H4 (cell line): ENCODE measurements at places on chromosomes 16 and 17. TPM values are rescaled to one million over a fixed set of nuclear protein-coding genes. Genes with fewer than 3 reads are reported as not detected.

The KRT20 gene
- not detected in 2 replicates for total RNA-seq

The CDC27 gene
- 92.1 and 100 TPM in 2 replicates for total RNA-seq

The C17orf100 gene
- 0.29 TPM in 1 of 2 replicates, not detected in the other for total RNA-seq

The PLA2G10 gene
- not detected in 2 replicates for total RNA-seq

The PRSS27 gene
- 0.02 and 0.46 TPM in 2 replicates for total RNA-seq

- DNase-seq: peak; percentile 67
Observed at GRCh38 chr16:17467923-17468540, 2.7 kb downstream of the XYLT1 start.

DNA sequence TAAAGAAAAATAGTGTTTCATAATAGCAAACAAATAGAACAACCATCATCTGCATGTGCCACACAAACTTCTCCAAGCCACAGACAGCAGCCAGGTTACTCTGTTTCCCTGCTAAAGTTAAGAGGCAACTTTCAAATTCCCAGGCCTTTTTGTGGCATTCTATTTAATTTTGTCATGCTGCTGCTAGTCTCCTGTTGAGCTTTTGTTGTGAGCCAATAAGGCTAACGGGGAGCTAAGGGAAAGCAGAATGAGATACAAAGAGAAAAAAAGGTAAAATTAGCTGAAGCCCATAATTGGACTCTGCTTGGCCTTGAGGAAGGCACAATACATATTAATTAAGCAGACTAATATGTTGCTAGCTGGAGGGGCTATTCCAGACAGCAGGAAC lies 74.7 kb upstream of the GNAO1 start:
- DNase-seq: no peak

GRCh38 chr17:34201225-34201624 lies 53.9 kb upstream of the CCL2 start:
- no peak for DNase-seq

- DNase-seq: no peak
Observed at GRCh38 chr17:4006745-4007211, 42.5 kb upstream of the ATP2A3 start.

GRCh38 chr17:73706858-73707257 lies 62.6 kb upstream of the SDK2 start:
- DNase-seq: no peak

GRCh38 chr16:84973776-84974523 lies 37.4 kb downstream of the ZDHHC7 start:
- no peak for DNase-seq

GRCh38 chr16:29877266-29877961 lies 14.4 kb upstream of the CDIPT start:
- no peak for DNase-seq

GRCh38 chr17:48060249-48060648 lies 12.1 kb downstream of the NFE2L1 start:
- DNase-seq: no peak

- DNase-seq: no peak
Observed at GRCh38 chr17:2085648-2085949, 30.7 kb downstream of the HIC1 start.

DNA sequence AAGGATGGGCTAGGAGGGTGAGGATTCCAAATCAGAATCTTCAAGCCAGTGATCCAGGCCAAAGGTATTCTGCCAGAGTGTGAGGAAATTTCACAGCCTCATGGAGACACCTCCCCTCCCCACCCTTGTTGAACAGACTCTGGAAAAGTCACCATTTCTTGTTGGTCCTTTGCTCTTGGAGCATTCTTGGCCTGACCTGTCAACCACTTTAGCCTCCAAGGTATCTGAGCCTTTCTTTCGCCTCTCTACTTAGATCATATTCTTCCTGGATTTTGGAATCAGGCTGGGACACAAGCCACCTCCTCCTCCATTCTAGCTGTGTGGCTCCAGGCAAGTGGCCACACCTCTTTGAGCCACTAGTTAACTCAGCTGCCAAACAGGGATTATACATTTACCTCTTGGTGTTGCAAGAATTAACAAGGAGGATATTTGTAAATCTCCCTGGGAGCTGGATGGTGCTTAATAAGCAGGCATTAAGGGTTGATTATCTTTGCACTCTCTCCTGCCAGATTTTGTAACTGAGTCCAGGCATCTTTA lies 193.5 kb downstream of the WWOX start:
- no peak for DNase-seq

DNA sequence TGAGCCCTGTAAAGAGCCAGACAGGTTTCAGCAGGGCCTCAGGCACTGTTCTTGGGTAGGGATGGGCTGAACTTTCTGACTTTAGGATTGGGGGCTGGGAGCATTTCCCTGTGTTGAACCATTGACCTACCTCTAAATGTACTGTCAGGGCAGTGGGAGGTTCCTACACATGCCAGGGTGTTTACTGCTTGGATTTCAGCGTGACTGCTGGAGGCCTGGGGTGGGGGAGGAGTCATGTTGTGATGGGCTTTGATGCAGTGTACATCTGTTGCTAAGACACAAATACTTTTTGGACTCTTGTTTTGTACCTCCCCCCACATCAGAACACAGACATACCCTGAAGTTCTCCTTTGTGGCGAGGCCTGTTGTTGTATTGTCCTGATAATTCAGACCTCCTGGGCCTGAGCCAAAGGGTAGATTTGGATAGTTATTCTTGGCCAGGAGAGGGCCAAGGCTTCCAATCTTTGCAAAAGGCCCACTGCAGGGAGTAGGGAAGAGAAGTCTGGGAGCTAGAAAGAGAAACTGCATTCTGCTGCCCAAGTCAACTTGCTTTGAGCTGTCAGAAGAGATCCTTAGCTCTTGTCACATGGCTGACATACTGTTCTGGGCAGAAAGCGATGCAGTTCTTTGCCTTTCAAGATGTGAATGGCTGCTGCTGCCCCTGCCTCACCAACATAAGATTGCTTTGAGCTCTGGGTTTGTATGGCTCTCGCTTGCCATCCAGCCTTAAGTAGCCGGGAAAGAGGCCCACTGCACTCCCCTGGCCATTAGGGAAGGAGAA lies 3.7 kb downstream of the NFE2L1 start:
- DNase-seq: peak; percentile 45

DNA sequence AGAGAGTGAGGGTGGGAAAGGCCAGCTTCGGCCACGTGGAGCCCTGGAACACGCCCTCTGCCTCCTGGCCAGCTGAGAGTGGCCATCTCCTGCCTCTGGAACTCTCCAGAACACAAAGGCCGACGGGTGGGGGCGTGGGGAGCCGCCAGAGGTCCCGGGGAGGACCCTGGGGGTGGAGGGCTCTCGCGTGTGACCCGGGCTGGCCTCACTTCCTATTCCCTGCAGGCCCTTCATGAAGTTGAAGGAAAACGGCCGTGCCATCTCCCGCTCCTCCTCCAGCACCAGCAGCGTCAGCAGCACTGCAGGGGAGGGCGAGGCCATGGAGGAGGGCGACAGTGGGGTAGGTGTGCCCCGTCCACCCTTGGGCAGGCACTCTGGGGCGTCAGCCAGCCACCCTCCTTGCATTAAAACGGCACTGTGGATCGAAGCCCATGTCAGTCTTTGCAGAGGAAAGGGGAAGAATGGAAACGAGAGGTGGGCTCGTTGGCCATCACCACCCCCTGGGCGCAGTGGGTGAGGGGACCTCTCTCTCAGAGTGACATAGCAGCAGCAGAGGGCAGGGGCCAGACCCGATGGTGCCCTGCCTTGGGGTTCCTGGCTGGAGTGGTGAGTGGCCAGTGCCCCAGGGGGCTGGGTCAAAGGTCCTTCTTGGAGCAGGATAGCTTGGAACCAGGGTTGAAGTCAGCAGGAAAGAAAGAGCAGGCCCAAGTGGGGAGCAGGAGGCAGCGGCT lies 37.1 kb downstream of the OR1D5 start:
- no peak for DNase-seq
